ENCODE measurements at places on chromosomes 1 and 21.

GRCh38 chr1:108053270-108054013 is 88.5 kb upstream of the VAV3 start:
- no peak for DNase-seq

GRCh38 chr1:209748620-209749019 is 7.2 kb upstream of the TRAF3IP3 start:
- DNase-seq, result no peak

DNA sequence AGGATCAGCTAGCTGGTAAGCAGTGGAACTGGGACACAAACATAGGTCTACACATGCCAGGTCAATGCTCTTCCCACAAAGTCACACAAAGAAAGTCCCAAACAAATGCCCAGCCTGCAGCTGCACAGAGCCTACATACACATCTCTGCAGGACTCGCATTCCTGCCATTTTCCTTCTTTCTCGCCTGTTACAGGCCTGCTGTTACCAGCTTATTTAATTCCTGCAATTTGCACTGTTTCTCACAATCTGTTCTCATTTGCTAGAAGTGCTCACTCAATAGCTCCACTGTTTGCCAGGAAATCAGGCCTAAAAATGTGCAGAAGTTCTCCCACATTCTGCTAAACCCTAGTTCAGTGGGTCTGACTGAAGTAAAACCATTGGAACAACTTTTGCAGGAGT is 362.6 kb upstream of the C1orf87 start:
- DNase-seq, result no peak

DNA sequence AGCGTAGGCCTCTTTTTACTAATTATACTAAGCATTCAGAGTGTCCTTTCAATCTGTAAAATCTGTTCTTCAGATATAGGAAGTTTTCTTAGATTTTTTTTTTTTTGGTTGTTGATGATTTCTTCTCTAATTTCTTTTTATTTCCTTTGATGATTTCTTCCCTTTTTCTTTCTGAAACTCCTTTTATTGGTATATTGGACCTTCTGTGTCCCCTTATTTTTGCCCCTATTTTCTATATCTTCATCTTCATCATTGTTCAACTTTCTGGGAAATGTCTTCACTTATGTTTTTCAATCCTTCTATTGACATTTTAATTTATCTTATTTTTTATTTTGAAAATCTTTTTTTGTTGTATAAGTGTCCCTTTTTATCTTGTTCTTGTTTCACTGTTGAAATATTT is 17.2 kb upstream of the SYT14 start:
- no peak for DNase-seq

DNA sequence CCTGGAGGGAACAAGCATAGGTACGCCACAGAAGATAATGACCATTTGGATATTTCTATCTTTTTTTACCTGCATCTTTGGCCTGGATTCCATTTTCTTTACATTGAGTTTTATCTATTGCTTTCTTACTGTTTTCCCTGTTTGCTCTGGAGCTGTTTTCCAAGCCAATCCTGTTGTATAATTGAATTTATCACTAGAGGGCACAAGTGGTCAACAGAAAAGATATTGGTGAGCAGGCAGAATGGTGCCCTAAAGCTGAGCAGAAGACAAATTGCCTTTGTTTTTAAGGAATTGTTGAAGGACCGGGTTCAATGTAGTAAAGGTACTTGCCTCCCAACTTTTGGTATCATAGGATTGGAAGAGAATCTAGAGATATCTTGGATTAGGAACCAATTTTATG is 152.8 kb downstream of the PPP1R12B start:
- DNase-seq, result no peak

DNA sequence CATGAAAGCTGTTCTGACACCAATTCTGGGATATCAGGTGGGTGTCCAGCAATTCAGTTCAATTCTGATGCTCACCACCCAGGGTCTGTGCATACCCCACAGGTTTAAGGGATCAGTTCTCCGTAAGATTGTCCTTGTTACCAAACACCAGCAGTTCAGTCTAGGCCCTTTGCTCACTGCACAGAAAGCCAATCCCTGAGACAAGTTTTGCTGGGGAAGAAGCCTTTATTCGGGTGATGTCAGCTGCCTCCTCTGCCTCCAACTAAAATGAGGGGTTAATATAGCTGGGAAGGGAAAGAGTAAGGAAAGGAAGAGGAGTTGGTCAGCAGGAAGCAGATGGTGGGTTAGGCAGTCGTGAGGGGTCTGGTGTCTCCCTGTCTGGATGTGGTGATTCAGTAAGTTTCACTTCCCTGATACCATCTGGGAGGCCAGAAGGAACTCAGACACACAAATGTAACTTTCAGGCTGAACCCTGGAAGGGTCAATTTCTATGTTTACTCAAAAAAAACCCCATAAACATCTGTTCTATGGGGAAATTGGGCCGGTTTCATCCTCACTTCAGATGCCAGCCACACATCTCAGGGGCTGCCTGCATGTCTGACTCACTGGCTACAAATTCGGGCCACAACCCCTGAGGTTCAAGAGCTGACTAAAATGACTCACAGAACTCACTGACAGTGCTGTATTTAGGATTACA is 83.3 kb upstream of the PGBD5 start:
- no peak for DNase-seq

DNA sequence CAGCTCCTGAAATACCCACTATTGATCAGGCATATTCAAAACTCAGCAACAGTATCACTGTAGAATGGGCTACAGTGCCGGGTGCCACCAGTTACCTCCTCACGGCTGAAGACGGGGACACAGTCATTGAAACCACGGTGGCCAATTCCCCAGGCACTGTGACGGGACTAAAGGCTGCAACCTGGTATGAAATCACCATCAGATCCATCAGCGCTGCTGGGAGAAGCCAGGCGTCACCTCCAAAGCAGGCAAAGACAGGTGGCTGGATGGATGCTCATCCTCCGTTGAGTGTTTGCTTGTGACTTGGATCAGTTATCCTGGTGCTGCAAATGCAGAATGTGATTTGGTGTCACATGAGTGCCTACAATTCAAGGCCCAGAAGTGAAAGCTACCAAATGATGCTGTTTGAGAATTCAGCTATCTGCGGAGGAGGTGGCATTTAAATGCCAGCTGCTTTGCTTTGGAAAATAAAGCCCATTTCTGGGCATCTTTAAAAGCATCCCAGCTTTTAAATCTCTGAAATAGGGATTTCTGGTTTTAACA is 5.1 kb downstream of the FNDC7 start:
- DNase-seq, result no peak

GRCh38 chr1:245978915-245979314 is 528.2 kb downstream of the SMYD3 start:
- no peak for DNase-seq

DNA sequence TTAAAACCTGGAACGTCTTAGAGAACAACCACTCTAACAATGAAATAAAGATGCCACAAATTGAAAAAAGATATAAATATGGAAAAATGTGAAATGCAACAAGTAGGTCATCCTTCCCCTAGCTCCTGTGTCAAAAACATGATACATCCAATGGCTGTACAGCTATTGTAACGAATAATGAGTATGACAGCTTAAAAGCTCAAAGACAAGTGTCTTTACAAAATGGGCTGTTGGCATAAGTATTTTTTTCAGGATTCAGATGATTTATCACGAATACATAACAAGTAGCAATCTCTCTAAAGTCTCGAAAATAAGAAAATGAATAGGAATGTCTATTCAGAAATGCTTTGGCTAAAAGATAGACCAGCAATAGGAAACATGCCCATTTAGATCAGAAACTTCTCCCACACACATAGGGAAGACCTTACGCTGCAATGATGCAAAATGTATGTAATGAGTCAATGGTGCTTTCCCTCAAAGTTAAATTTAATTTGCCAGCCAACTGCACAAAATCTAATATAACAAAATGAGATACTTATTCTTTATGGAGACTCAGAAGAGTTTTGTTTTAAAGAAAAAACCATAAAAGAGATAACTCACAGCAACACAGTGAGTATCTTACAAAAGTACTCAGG is 8.3 kb downstream of the TGFBR3 start:
- no peak for DNase-seq

- DNase-seq, result no peak
These were observed 64.5 kb upstream of the ABCG1 start for GRCh38 chr21:42154237-42155044.

GRCh38 chr1:89361681-89362080 is 2.2 kb upstream of the GBP6 start:
- no peak for DNase-seq

- no peak for DNase-seq
These were observed 403.0 kb upstream of the USP24 start for GRCh38 chr1:55618199-55618598.

DNA sequence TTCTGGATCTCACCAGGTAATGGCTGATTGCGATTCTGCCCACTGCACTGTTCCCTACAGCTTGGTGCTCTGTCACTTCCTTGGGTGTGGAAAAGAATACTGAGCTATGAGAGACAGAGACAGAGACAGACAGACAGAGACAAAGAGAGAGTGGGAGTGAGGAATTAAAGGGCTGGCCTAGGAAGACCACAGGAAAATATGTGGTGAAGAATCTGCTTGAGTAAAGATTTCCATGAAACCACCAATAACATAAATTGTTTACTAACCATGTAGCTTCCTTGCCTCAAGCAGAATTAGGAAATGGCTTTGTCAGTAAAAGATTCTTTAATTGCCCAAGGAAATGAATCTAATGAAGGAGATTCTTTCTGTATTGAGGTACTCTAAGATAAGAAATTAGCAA is 54.4 kb downstream of the MPZL1 start:
- DNase-seq, result no peak

- no peak for DNase-seq
These were observed 17.9 kb downstream of the HIVEP3 start for GRCh38 chr1:41900603-41901444.

- no peak for DNase-seq
These were observed 5.3 kb downstream of the TTC24 start for GRCh38 chr1:156584813-156585212.

- DNase-seq, result no peak
These were observed 5.8 kb upstream of the FNBP1L start for GRCh38 chr1:93442008-93442666.

GRCh38 chr1:12191242-12192032 is 24.6 kb downstream of the TNFRSF1B start:
- DNase-seq, result no peak

- DNase-seq, result no peak
These were observed 4.6 kb upstream of the ARPC5 start for GRCh38 chr1:183640193-183640592.

DNA sequence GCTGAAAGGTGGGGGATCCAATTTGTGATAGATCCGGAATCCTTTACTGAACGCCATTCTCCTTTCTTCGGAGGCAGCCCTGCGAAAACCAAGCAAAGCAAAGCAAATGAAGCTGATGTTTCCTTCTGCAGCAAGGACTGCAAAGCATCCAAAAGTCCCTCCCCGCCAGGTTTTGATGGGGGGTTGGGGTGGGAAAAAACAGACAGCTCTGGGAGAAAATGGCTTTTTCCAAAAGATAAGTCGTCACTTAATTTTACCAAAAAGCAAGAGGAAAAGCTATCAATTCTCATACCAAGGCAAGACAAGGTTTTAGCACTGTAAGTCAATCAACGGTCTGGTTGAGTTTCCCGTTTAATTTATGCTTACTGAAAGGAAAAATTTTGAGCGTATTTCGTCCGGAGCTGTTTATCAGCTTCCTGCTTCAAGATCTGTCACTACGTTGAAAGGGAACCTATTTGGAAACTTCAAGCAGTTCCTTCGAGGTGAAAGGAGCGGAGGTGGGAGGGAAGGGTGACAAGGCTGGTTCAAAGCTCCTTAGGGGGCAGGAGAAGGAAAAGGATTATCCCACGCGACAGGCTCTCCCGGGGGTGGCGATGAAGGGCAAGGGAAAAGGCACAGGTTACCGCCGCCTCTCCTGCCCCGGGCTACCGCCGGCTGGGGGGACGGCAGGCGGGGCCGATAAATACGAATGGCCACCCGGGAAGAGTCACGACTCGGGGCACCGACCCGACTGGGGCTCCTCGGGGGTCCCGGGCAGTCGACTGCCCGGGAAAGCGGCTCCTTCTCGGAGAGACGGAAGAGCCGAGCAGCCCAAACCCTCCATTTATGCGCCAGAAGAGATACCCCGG is 750 bp downstream of the SYNJ1 start:
- peak; percentile 7 for DNase-seq

DNA sequence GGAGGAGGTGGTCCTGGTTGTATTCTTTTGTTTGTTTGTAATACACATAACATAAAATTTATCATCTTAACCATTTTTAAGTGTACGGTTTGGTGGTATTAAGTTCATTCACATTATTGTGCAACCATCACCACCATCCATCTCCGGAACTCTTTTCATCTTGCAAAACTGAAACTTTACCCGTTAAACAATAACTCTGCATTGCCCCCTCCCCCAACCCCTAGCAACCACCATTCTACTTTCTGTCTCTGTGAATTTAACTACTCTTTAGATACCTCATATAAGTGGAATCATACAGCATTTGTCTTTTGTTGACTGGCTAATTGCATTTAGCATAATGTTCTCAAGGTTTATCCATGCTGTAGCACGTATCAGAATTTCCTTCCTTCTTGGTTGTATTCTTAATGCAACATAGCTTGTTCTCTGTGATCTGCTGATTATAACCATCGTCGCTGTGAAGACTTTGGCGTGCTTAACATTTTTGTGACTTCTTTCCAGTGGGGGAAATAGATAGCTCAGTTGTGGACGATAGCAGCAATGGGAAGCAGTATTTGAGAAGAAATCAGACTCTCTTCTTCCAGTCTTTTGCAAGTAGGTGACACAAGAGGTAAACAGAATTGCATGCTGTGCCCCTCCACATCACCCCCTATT is 117.5 kb upstream of the HOOK1 start:
- no peak for DNase-seq

GRCh38 chr1:67886076-67886475 is 52.8 kb upstream of the GNG12 start:
- no peak for DNase-seq

- no peak for DNase-seq
These were observed 626.1 kb downstream of the PTPRC start for GRCh38 chr1:199264911-199265310.

DNA sequence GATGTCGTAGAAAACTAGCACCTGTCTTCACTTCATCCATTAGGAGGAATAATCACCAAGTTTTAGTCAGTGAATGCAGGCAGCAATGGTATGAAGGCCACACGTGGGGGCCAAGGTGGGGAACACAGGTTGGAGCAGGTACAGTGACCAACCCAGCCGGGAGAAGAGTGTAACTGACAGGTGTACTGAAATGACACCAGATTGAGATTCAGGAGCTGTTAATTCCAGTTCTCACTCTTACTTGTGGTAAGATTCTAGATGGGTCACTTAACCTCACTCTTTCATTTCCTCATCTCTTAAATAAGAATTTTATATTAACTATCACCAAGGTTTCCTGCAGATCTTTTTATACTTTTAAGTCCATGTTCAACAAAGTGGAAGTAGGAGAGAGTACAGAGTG is 206.2 kb upstream of the PTBP2 start:
- DNase-seq, result no peak

DNA sequence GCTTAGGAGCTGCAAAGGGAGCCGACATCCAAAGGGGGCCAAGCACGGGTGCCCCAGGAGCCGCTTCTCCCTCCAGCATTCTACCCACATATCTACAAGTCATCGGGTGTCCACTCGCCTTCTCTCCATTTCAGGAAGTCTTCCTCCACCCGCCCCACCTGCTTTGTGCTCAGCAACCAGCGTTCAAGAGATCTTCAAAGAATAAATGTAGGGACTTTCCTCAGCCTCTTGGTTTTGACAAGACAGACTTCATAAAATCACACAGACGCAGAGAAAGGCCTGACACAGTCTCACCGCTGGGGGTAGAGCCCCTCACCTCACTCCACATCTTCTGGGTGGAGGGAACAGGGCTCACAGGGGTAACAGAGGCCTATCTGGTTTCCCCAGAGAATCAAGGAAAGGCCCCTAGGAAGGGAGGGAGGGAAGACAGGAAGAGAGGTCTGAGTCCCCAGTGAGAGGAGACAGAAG is 49.5 kb downstream of the SSBP3 start:
- DNase-seq, result peak; percentile 31

- peak; percentile 58 for DNase-seq
These were observed 14.1 kb downstream of the ENTREP3 start for GRCh38 chr1:155241069-155241679.
